ENCODE measurements at places on chromosomes 6 and 20.

DNA sequence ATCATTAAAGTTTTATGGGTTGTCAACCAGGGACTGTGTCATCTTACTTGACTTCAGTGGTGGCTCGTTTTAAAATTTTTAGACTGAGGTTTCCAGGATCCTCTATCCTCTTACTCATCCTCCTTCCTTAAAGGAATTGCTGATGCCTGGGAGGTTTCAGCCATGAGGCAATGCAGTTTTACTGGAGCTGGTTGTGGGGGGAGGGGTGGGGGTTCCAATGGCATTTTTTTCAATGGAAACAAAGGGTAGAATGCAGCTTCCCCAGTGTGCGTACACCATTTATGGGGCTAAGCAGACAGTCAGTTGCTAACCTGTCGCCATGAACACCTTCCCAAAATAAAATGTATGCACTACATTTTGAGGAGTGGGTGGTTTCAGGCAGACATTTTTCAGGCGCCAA lies 88.0 kb downstream of the METTL24 start:
- no peak for DNase-seq

GRCh38 chr6:53360093-53360912 lies 11.6 kb upstream of the ELOVL5 start:
- DNase-seq, result no peak

GRCh38 chr6:49384904-49385303 lies 78.1 kb downstream of the MMUT start:
- no peak for DNase-seq

DNA sequence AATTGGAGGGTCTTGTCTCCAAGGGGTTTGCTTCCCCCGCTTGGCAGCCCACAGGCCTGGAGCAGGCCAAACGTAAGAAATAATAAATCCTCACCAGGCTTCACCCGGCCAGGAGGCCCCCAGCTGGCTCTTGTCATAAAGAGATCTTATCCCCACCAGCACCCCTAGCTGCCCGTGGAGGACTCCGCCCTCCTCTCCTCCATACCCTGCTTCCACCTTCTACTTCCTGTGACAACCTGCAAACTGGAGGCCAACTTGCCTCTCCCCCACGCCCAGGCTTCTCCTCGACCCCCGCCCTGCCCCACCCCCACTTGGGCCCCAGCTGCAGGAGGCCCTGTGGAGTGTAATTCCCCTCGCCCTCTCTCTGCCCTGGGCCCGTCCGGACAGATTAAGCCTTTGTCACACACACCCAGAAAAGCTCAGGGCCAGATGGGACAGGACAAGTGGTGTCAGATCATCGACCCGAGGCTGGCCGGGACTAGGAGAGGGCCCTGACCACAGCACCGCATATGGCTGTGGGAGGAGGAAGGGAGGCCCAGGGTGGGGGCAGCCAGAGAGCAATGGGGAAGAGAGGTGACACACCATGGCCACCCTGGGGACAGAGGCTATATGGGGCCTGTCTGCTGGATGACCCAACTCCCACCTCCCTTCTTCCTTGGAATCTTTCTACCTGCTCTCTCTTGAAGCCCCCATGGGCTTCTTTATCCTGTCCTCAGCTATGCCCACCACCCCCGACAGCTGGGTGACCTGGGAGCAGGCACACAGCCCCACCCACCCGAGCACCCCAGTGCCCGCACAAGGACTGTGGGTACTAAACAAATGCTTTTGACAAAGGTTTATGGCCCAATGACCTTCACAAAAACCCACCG lies 3.9 kb downstream of the NOL4L start:
- DNase-seq, result peak; percentile 64
